Esophagus (tissue), 2 donors: ENCODE measurements at places on chromosomes 1 and 21. TPM values are rescaled to one million over a fixed set of nuclear protein-coding genes. Genes with fewer than 3 reads are reported as not detected.

Gene COL6A2
- 120 TPM for polyA plus RNA-seq

Gene CCDC185
- polyA plus RNA-seq, result 0.04 TPM

Gene RTCA
- 20.6 TPM for polyA plus RNA-seq

Gene ZNF648
- not detected for polyA plus RNA-seq

Gene FCRLB
- 0.34 TPM for polyA plus RNA-seq

Gene HSD11B1
- 0.41 TPM for polyA plus RNA-seq

Gene NR1I3
- 0.07 TPM for polyA plus RNA-seq

Gene KIF17
- 0.45 TPM for polyA plus RNA-seq

Gene CFHR5
- not detected for polyA plus RNA-seq

Gene ADGRL4
- polyA plus RNA-seq, result 1.1 TPM

Gene UBXN10
- polyA plus RNA-seq, result 0.35 TPM

Gene NTNG1
- polyA plus RNA-seq, result not detected

Gene DIPK1A
- polyA plus RNA-seq, result 4.5 TPM

Gene OR6K2
- polyA plus RNA-seq, result not detected

Gene MROH7
- polyA plus RNA-seq, result 0.80 TPM

Gene DRAXIN
- polyA plus RNA-seq, result 0.01 TPM

Gene ZYG11A
- polyA plus RNA-seq, result 0.79 TPM

Gene FAM151A
- 0.24 TPM for polyA plus RNA-seq
